ENCODE measurements at places on chromosomes 2 and 18.

- no peak for DNase-seq
Observed at GRCh38 chr18:74163019-74163660, 14.8 kb downstream of the TIMM21 start.

DNA sequence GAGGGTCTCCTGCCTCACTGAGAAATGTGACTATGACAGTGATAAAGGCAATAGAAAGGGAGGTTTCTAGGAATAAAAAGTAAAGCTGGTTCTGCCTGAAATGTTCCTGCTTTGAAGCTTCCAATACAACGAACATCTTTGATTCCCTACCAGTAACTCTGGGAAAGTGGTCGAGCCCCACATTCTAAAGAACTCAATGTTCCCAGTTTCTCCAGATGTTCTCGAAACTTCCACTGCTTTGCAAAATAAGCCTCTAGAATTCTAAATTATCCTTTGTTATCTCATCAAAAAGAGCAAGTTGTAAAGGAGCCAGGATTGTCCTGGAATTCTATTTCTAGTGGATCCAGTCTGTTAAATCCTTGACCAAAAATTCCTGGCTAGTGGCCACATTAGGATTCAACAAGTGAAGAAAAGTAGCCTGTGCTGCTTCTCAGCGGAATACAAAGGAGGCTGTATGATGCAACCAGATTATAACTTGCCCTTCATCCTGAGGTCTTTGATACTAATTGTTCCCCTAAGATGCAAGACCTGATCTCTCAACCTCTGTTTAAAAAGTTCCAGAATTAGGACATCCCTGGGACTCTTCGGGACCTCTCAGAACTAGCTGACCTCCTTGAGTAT is 8.4 kb downstream of the SCN7A start:
- DNase-seq, result no peak

- no peak for DNase-seq
Observed at GRCh38 chr2:165909466-165909865, 44.1 kb downstream of the TTC21B start.

DNA sequence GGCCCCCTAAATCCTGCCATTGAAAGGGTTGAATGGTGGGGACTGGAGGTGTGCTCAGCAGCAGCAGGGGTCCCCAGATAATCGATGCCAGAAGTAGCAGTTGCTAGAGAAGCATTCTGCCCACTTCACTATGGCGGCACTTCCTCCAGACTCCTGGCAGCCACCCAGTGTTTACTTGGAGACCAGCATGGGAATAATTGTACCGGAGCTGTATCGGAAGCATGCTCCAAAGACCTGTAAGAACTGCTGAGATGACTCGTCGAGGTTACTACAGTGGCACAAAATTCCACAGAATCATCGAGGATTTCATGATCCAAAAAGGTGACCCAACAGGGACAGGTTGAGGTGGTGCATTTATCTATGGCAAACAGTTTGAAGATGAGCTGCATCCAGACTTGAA is 11.0 kb upstream of the GAREM2 start:
- DNase-seq, result no peak

GRCh38 chr2:106831241-106831640 is 54.7 kb downstream of the ST6GAL2 start:
- no peak for DNase-seq

- no peak for DNase-seq
Observed at GRCh38 chr2:47019961-47020681, 104.5 kb upstream of the MCFD2 start.

DNA sequence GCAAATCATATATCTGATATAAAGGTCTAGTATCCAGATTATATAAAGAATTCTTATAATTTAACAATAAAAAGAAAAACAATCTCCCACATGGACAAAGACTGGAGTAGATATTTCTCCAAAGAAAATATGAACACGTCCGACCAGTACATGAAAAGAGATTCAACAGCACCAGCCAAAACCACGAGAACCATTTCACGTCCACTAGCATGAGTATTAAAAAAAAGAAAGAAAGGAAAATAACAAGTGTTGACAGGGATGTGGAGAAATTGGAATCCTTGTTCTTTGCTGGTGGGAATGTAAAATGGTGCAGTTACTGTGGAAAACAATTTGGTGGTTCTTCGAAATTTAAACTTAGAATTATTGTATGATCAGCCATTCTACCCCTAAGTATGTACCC is 432.7 kb upstream of the TRIB2 start:
- no peak for DNase-seq

- no peak for DNase-seq
Observed at GRCh38 chr2:136191041-136191440, 73.1 kb upstream of the CXCR4 start.

DNA sequence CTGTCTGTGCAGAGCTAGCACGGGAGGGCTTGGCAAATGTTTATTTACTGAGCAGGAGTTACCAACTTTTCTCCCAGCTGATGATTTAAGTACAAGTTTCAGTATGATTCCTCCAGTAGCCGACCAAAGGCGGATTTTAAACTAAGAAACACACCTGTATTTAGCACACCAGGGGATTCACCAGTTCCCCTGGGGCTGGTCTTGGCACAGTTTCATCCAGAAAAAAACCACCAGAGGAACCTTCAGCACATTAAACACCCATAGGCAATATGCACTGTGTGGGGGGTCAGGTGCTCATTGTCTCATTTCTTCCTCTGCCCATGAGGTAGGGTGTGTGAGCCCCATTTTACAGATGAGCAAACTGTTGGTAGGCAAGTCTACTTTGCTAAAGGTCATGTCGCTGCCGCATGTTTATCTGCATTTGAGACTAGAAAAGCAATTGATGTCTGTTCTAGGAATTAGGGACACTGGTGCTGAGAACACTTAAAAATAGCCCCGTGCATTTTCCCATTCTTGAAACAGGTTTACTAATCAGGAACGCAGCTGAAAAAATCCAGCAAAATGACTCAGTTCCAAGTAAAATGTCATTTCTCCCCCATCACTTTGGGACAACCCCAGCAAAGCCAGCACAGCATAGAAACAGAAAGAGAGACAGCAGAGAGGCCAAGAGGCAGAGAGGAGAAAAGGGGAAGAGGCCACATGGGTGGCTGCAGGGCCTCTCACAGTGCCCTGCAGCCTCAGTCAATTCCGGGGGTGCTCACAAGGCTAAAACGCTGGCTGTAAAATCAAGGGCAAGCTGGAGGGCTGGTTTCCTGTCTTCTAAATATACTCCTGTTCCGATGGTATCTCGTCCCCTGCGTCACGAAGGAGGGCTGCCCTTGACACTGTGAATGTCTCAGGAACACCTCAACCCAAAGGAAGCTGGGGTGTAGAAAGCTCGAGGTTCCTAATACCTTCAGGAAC is 166.8 kb upstream of the ID2 start:
- DNase-seq, result peak; percentile 21

DNA sequence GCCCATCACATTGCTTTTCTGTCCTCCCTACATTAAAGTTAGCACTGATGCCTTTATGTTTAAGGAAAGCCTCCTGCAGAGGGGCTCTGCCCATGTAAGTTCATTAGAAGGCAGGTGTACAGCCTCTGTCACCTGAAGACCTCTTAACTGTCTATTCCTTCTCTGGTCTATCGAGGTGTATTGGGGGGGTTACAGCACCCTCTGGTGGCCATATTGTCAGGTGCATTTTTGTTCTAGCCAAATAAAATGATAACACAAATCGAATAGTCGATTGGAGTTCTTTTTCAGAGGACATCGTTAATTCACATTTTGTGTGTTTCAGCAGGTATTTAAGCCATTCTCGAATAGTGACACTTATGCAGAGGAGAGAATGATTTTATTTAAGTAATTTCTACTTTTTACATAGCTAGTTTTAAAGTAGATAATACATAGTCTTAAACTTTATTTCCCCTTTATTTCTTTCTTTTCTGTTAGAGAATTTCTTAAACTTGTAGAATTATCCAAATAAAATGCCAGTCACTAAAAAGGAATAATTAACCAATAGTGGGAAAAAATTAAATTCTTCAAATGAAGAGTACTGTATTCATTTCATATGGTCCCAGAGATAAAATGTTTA is 136.8 kb downstream of the NEDD4L start:
- DNase-seq, result peak; percentile 37

GRCh38 chr18:79544386-79544963 is 135.1 kb upstream of the CTDP1 start:
- DNase-seq, result no peak

GRCh38 chr18:30682672-30683071 is 359.9 kb downstream of the DSC3 start:
- DNase-seq, result no peak

GRCh38 chr2:9793156-9793917 is 49.9 kb upstream of the TAF1B start:
- DNase-seq, result no peak

GRCh38 chr18:62030091-62030985 is 137.5 kb upstream of the RNF152 start:
- no peak for DNase-seq

- DNase-seq, result no peak
Observed at GRCh38 chr2:154507186-154507585, 191.3 kb upstream of the KCNJ3 start.

- no peak for DNase-seq
Observed at GRCh38 chr18:23883277-23883790, 131.2 kb upstream of the TTC39C start.

GRCh38 chr2:58702302-58702885 is 461.3 kb upstream of the FANCL start:
- DNase-seq, result no peak

DNA sequence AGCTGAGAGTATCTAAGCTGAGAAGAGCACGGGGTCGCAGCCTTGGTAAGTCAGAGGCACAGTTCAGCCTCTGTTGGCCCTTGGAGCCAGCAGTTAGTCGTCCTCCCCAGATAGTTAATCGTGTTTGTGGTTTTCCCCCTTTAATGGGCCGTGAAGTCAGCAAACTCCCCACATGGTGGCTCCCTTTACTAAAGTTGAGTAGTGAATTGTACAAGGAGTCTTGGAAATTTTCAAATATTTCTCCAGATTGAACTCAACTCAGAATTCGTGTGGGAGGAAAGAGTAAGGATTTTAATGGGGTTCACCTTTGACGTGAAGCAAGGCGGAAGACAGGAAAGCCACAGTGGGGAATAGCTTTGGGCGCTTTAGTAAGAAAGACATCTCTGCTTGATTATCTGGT is 2.4 kb upstream of the ADCYAP1 start:
- DNase-seq, result no peak

- DNase-seq, result no peak
Observed at GRCh38 chr2:191983186-191983585, 136.3 kb upstream of the CAVIN2 start.

- DNase-seq, result no peak
Observed at GRCh38 chr2:119476301-119477112, 44.9 kb downstream of the TMEM37 start.

DNA sequence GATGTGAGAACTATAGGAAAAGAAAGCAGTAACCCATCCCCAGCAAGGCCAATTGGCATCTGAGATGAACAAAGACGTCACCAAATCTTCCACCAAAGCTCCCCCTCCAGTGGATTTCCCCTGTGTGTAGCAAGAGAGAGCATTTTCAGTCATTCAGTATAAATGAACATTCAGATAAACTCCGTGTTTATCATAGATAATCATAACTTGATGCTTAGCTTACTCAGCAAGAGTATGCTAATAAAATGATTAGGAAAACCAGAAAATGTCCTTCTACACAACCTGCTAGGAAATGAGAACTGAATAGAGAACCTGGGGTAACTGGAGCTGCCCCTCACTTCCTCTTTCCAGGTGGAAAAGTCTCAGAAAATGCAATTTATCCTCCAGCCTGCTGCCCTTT is 198.0 kb upstream of the CCDC150 start:
- no peak for DNase-seq

DNA sequence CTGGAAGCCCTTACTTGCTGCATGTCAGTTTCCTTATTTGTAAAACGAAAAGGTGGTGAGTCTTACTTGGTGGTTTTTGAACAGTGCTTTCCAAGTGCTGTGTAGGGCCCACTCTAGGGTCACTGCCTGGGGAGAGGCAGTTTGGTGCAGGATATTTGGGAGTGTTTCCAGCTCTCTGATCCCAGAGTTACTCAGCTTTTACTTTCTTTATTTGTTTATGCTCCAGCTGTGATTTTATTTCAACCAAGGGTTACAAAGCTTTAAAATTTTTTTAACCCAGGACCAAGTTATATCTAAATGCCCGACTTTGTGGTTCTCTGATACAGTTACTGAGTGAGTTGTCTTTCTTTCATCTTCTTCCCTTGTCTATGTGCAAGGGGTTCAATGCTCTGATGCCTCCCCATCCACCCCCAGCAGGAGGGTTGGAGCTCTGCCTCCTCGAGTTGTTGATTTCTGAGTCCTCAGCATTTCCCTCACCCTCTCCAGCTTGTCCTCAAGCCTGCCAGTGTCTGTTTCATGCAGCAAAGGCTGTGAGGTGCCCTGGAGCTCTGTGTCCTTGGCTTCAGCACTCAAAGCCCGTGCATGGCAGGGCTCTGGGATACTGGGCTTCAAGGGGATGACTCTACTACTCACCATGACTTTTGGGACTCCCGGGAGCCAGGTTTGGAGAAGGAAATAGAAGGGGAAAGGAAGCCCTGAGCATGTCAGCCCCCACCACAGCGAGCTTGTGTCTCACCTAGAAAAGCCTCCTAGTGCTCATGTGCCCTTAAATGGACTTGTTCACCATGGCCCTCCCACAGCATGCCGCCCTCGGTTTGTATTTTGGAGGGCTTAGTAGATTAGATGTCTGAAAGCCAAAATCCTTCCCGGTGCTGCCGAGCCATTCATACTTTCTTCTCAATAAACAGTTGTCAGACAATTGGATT is 236.8 kb downstream of the SETBP1 start:
- DNase-seq, result no peak

- DNase-seq, result no peak
Observed at GRCh38 chr2:239412905-239413603, 12.2 kb upstream of the HDAC4 start.

DNA sequence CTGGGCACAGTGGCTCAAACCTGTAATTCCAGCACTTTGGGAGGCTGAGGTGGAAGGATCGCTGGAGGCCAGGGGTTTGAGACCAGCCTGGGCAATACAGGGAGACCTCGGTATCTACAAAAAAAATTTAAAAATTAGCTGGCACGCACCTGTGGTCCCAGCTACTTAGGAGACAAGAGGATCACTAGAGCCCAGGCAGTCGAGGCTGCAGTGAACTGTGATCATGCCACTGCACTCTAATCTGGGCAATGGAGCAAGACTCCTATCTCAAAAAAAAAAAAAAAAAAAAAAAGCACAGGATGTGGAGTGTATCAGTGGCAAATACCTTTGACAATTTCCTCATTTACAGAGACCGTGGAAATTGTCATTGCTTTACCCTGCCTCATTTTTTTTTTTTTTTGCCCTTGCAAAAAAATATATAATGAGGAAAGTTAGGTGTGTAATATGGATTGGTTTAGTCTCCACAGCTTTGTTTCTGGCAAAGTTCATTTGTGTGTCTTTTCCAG is 20.9 kb upstream of the PPP1CB start:
- DNase-seq, result no peak

- DNase-seq, result no peak
Observed at GRCh38 chr2:120596191-120596811, 139.4 kb upstream of the GLI2 start.

- no peak for DNase-seq
Observed at GRCh38 chr2:196166876-196167275, 4.5 kb downstream of the STK17B start.

DNA sequence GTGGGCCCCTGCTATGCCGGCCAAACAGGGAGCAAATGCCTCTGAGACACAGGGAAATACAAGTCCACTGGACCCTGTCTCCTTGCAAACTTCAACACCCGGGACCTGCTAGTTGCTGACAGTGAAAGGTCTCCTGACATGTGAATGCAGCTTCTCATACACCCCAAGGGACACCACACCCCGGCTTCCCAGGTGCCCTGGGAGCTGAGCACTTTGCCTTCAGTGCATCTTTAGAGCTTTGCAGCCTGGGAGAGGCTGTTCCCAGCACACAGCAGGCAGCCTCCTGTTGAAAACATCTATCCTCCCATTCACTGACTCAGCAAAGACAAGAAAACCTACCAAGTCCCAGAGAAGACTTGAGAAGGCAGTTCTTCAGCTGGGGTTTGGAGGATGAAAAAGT is 143.4 kb downstream of the COL6A3 start:
- DNase-seq, result no peak

GRCh38 chr18:52897611-52898484 is 557.9 kb downstream of the DCC start:
- DNase-seq, result no peak
